ENCODE measurements at places on chromosomes 5 and 9.

DNA sequence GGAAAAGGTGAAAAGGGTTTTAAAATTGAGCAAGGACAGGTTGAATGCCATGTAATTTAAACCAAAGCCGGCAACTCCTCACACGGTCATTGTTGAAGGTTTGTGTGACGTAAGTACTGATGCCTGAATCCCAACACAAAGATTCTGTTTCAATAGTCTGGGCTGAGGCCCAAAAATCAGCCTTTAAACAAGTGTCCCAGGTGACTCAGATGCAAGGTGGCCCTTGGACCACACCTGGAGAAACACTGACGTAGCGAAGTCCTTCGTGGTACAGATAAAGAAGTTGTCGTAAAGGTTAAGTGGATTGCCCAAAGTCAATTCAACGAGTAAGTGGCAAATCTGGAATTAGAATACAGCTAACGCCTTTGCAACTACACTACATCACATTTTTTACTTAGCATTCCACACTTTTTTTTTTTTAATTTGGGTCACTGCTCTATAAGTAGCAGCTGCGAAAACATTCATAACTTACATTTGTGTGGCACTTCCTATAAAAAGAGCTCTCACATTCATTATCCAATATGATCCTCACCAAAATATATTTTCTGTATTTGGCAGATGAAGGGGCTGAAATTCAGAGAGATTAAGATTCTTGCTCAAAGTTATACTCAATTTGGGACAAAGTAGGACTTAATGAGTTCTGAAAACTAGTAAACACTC is 111.3 kb downstream of the LPAR1 start:
- no peak for DNase-seq

GRCh38 chr5:78808380-78808779 is 159.8 kb upstream of the LHFPL2 start:
- DNase-seq: no peak

DNA sequence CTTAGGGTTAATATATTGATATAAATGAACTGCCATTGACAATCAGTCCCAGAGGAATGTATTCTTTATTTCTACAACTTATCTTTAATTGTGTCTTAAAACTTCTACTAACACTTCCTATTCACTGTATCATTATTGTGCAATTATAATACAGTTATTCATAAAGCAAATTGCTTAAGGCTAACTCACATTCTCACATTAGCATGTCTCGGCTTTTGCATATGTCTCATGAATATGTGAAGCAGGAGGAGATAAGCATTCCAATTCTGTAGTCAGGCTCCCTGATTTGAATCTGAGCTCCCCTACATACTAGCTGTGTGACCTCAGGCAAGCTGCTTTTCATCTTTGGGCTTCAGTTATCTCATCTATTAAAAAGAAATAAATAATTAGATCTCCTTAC is 45.4 kb downstream of the PLGRKT start:
- DNase-seq: no peak

- no peak for DNase-seq
These were observed 87.0 kb downstream of the ERBIN start for GRCh38 chr5:66013397-66013796.

- DNase-seq: no peak
These were observed 15.7 kb downstream of the ERCC6L2 start for GRCh38 chr9:95891067-95891671.

DNA sequence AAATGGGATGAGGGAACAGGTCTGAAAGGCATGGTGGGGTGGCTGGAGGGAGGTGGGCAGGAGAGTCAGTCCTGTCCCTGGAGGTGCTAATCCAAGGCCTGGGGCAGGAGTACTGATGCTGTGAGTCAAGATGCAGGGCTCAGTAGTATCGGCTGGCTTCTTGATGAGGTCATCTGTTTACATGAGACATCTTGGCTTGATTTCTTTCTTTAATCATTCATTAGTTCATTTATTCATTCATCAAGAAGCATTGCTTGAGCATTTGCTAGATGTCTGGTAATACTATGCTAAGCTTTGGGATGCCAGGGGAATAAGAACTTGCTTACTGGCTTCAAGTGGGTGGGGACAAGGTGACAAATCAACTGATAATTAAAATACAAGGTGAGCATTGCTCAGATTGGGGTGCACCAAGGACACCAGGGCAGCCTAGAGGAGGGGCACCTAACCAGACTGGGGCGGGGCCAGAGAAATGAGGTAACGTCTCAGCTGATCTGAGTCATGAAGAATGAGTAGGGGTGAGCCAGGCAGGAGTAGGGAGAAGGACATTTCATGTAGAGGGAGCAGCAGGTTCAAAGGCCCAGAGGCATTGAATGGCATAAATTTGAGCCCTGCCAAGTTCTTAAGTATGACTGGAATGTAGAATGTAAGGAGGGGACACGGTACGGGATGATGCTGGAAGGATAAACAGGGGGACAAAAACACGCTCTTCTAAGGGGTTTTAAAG is 88.8 kb downstream of the EGFLAM start:
- DNase-seq: no peak

GRCh38 chr5:155389498-155389897 is 375.9 kb downstream of the KIF4B start:
- no peak for DNase-seq

DNA sequence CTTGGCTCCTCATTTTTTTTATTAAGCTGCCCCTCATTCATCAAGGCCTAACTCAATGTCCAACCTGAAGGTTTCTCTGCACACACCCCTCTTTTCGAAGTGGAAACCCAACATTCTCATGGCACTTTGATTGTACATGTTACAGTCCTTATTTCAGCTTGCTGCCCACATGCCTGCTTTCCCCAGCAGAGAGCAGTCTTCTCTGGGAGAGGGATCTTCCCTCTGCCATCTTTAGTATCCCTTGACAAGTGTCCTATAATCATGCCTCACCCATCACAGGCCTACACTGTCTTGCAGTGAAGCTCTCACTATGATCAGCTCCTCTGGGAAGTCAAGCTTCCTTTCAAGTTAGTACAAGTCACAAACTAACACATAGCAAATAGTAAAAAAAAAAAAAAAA is 175.1 kb downstream of the ACER2 start:
- DNase-seq: no peak

DNA sequence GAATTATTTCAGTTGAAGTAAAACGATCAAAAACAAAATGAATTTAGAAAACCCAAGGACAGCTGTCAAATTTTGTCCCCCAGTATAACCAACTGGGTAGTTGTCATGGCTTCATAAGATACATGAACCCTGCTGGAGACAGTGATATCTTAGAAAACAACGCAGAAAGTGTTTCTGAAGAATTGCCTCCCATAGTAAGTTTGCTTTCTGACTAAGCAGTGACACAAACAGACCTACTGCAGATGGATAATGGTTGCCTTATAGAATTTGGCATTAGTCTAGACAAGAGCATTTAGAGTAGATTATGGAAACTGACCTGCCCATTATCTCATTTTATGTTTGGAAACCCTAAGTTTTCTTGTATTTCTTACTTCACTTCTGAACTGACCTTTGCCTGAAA is 187.7 kb upstream of the KCNN2 start:
- no peak for DNase-seq

GRCh38 chr5:59169768-59170150 is 586.9 kb downstream of the RAB3C start:
- DNase-seq: no peak

DNA sequence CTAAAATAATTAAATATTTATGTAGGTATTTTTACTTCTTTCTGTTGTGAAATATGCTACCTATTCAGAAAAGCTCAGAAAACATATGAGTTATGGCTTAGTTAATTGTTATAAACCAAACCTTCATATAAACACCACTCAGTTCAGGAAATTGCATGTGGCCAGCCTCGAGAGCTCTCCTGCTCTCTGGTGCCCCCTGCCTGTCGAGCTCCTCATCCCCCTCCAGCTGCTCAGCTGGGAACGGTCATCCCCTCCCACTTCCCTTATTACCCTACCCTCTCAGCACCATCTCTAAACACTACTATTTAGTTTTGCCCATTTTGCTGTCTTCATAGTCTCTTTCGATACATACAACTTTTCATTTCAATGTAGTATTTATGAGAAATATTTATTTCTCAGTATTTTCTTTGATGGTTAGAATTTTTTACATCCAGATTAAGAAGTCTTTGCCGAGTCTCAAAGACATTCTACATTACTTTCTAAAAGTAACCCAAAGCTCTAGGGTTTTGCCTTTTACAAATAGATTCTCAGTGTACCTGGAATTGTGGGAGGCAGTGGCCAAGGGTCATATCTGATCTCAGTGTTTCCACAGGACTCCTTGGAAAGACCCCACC is 51.2 kb upstream of the SEMA4D start:
- peak; percentile 52 for DNase-seq

GRCh38 chr5:84696651-84697050 is 312.0 kb upstream of the EDIL3 start:
- no peak for DNase-seq

- no peak for DNase-seq
These were observed 10.2 kb upstream of the TMED7 start for GRCh38 chr5:115636008-115636407.

GRCh38 chr5:6326776-6327175 is 51.6 kb downstream of the MED10 start:
- no peak for DNase-seq

GRCh38 chr9:91012933-91013841 is 211.6 kb downstream of the SYK start:
- no peak for DNase-seq

DNA sequence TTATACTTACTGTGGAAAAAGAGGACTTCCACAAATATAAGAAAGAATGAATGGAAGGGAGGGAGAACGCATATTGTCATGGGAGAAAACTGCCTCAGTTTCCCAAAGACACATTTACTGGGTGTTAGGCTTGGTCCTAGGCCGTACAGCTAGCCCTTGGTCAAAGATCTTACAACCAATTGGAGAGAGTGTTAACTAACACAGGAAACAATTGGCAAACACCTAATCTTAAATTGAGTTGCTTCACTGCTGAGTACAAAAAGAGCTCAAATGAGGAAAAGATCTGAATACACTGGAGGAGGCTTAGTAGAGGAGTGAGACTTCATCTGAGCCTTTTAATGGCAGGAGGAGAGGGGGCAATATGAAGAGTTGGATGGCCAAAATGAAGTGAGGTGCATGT is 161.7 kb downstream of the GLIS3 start:
- DNase-seq: no peak

GRCh38 chr9:133932181-133932580 is 59.9 kb downstream of the VAV2 start:
- DNase-seq: no peak

- no peak for DNase-seq
These were observed 32.0 kb downstream of the PLPP1 start for GRCh38 chr5:55502759-55503158.

DNA sequence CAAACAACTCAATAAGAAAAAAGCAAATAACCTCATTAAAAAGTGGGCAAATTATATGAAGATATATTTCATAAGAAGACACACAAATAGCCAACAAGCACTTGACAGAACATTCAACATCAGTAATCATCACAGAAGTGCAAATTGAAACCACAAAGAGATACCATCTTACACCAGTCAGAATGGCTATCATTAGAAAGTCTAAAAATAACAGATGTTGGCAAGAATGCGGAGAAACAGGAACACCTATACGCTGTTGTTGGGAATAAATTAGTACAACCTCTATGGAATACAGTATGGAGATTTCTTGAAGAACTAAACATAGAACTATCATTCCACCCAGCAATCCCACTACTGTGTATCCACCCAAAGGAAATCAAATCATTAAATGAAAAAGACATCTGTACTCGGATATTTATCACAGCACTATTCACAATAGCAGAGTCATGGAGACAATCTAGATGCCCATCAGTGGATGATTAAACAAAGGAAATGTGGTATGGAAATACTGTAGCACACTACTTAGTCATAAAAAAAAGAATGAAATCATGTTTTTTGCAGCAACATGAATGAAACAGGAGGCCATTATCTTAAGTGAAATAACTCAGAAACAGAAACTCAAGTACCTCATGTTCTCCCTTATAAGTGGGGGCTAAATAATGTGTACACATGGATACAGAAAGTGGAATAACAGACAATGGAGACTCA is 106.8 kb upstream of the FST start:
- peak; percentile 38 for DNase-seq

DNA sequence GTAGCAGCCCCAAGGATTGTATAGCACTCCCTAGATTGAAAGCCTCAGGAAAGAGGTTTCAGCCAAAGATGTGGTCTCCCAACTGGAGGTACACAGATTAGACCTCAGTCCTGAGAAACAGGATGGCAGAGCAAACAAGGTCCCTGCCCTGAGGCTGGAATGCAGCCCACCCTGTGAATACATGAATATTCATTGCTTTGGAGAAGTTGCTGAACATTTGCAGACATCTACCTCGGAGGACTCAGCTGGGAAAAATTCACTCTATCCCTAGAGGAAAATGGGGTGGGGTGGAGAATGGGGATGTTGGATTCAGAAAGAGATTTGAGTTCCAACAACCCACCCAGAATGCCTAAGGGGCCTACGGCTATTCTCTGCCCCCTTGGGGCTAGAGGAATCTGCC is 129.4 kb downstream of the SLIT3 start:
- DNase-seq: no peak

GRCh38 chr9:18235181-18235908 is 238.6 kb upstream of the ADAMTSL1 start:
- DNase-seq: no peak

GRCh38 chr9:101226803-101227202 is 158.0 kb downstream of the BAAT start:
- no peak for DNase-seq

DNA sequence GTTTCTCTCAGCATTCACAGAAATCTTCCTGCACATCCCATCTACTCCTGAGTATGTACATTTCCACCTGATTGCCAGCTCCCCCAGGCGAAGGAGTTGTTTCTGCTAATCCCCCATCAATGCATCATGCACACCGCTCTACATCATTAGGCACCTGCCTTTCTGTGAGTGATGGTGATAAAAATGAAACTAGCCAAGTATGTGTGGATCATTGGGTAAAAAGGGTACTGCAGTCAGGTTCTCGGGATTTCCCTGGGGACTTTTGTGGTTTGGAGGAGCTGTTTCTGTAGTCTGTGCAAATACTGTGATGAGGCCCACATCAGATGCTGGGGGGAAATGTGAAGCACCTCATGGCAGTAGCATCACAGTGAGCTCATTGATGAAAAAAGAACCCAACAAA is 30.4 kb downstream of the CAMK4 start:
- DNase-seq: peak; percentile 50

DNA sequence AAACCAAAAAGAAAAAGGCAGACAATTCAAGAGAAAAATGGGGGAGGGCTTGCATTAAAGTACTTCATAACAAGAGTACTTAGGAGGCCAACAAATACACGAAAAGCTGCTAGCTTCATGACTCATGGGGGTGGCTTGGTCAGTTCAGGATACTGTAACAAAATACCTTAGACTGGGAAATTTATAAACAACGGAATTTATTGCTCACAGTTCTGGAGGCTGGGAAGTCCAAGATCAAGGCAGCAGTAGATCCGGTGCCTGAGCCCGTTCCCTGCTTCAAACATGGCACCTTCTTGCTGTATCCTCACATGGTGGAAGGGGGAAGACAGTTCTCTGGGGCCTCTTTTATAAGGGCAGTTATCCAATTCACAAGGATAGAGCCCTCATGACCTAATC is 111.4 kb downstream of the C9orf50 start:
- DNase-seq: peak; percentile 89

Data from fibroblast of upper back skin (primary cell).